Stimulated activated CD8-positive, alpha-beta memory T cell treated with anti-CD3 and anti-CD28 coated beads, Interleukin-15, amount 100 ng/mL, for 48 hours (primary cell): ENCODE measurements at places on chromosomes 5 and 9.
A peak's percentile ranks its signal among the peaks of the same experiment; 100 is the strongest.

- no peak for DNase-seq
Measured at GRCh38 chr9:101485924-101486692, 47.5 kb upstream of the RNF20 start.

GRCh38 chr5:95283761-95284571 is 928 bp downstream of the MCTP1 start:
- peak; percentile 3 for DNase-seq

DNA sequence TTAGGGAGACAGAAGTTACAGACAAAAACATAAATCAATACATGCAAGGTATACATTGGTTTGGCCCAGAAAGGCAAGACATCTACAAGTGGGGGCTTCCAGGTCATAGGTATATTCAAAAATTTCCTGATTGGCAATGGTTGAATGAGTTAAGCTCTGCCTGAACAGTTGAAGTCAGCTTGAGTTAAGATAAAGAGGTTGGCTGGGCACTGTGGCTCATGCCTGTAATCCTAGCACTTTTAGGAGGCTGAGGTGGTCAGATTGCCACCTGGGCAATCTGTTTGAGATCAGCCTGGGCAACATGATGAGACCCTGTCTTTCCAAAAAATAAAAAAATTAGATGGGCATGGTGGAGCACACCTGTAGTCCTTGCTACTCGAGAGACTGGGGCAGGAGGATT is 16.3 kb downstream of the TMC1 start:
- no peak for DNase-seq

- DNase-seq = peak; percentile 72
Measured at GRCh38 chr9:137067860-137068538, 2.4 kb downstream of the SAPCD2 start.

DNA sequence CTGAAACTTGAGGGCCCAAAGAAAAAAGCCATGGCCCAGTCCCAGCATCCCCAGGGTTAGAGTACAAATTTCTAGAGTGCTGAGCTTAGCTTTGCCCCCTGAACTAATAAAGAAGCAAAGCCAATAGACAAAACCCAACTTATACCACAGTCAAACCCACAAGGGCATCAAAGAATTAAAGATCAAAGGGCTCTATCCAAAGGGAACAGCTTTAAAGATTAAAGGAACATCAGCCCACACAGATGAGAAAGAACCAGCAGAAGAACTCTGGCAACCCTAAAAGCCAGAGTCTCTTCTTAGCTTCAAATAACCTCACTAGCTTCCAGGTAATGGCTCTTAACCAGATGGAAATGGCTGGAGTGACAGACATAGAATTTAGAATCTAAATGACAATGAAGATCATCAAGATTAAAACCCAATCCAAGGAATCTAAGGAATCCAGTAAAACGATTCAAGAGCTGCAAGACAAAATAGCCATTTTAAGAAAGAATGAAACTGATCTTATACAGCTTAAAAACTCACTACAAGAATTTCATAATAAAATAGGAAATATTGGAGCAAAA is 93.9 kb downstream of the YIPF5 start:
- no peak for DNase-seq

- no peak for DNase-seq
Measured at GRCh38 chr5:175873088-175873454, 1.7 kb downstream of the CPLX2 start.

DNA sequence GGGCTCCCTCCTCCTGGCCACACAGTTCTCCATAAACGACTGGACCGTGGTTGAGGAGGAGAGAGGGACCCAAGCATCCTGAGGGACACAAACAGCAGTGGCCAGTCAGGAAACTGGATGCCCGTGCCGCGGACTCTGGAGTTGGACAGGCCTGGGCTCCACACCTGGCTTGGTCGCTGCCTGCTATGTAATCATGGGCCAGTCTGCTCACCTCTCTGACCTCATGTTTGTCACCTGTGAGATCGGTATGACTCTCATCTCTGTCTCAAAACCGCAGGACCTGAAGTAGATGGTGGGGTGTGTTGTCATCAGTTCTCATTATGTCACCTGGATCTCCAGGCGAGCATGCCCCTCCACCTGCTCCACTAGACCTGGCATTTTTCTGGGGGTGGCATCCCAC is 14.5 kb downstream of the CXXC5 start:
- no peak for DNase-seq

DNA sequence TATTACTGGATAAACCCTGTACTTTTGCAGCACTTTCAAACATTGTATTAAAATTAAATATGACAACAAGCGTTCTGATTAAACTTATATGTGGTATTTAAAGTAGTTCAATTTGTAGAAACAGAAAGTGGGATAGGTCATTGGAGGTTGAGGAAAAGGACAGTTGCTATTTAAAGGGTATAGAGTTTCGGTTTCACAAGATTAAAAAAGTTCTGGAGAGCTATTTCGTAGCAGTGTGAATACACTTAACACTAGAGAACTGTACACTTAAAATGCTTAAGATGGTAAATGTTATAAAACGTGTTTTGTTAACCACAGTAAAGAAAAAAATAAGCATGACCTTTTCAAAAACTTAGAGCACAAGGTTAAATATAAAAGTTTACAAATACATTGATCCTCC is 382.1 kb downstream of the BRINP1 start:
- DNase-seq = no peak

DNA sequence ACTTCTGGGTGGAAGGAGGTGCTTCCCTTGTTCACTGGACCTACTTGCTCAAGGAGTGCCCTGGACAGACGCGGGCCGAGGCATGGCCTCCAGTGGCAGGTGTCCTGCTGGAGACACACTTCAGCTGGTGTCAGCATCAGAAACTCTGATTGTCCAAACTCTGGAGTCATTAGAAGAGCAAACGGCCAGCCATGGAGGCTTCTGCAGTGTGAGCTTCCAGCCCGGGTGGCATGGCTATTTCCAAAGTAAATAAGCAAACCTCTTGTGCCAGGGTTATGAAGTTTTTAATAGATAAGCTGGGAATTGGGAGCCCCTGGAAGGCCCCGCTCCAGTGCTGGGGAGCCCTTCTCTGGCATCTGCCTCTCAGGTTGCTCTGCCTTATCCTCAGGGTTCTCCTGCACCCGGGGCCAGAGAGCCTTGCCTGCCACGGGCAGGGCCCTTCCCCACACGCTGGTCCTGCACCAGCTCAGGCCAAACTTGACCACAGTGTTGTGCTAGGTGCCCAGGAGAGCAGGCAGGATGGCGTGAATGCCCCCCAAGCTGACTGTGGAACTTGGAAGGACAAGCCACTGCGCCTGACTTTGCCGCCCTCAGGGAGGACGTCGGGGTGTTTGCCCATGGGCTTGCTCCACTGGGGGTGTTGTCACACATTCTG is 285.6 kb downstream of the GADD45G start:
- DNase-seq = no peak

- no peak for DNase-seq
Measured at GRCh38 chr9:95067897-95068296, 249.6 kb downstream of the FANCC start.

GRCh38 chr5:55633574-55634208 is 78.4 kb downstream of the SLC38A9 start:
- DNase-seq = no peak
